Renal cortex interstitium (tissue), 15 donors: ENCODE measurements at places on chromosomes 7 and 10. TPM values are rescaled to one million over a fixed set of nuclear protein-coding genes. Genes with fewer than 3 reads are reported as not detected.

The AGBL3 gene
- polyA plus RNA-seq, result 21.3 TPM

The APBB1IP gene
- 1.4 TPM for polyA plus RNA-seq

GRCh38 chr7:4682621-4683042, 537 bp downstream of the FOXK1 start:
- DNase-seq, result no peak

- DNase-seq, result no peak
Observed at GRCh38 chr10:1499359-1499957, 237.9 kb downstream of the ADARB2 start.

DNA sequence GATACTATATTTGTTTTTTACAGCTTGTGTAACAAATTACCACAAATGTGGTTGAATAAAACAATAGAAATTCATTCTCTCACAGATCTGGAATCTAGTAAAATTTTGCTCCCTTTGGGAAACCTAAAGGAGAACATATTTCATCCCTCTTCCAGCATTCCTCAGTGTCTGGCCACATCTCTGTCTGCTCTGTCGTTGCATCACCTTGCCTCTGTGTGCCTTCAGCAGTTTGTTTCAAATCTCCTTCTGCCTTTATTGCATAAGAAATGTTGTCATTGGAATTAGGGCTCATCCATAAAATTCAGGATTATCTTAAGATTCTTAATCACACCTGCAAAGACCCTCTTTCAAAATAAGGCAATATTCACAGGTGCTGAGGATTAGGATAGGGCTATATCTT, 14.5 kb downstream of the OR2A14 start:
- no peak for DNase-seq

- DNase-seq, result no peak
Observed at GRCh38 chr7:49772916-49773217, 571 bp upstream of the VWC2 start.

DNA sequence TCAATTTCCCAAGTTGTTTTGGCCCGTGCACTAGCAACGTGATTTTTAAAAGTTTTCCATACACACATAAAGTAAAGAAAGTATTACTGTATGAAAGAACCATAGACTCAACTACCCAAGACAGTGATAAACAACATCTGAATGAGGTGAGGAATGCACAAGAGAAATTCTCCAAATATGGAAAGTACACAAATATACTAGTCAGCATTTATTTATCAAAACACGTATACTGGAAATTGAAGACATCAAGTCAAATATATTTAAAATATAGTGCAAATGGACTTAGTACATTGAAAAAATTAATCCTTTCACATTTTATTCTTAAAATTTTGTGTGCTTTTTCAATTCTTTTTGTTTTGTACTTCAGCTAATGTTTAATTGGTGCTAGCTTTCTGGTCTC, 143.6 kb downstream of the ARL4A start:
- DNase-seq, result no peak

The BET1 gene
- polyA plus RNA-seq, result 47.4 TPM

DNA sequence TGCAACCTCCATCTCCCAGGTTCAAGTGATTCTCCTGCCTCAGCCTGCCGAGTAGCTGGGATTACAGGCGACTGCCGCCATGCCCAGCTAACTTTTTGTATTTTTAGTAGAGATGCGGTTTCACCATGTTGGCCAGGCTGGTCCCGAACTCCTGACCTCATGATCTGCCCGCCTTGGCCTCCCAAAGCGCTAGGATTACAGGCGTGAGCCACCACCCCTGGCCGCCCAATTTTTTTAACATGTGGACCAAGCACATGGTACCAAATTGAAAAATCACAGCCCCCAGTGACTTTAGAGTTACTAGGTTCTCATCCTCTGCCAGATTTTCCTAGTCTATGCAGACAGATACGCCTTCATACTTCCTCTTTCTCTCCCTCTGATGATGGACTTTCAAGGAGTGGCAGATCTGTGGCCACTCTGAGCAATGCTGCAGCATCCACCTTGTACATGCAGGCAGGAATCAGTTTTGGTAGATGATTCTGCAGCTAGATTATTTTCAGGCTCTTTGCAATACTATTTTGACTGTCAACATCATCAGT, 34.0 kb upstream of the EZH2 start:
- no peak for DNase-seq
